ENCODE measurements at places on chromosomes 6 and 20. TPM values are rescaled to one million over a fixed set of nuclear protein-coding genes. Genes with fewer than 3 reads are reported as not detected.

- no peak overlapping the region for H3K27ac ChIP-seq
- H3K36me3 ChIP-seq, result no peaks in the 10 kb centered on the region
- H3K27me3 ChIP-seq, result peaks cover 41% of the 10 kb centered on the region
- DNase-seq, result no peak
- H3K4me3 ChIP-seq, result no peak overlapping the region
- H3K4me1 ChIP-seq, result peaks cover 18% of the 10 kb centered on the region
Measured at GRCh38 chr20:20358801-20359200, 9.1 kb upstream of the INSM1 start.

GRCh38 chr6:145151624-145152023 lies 583.7 kb downstream of the EPM2A start:
- H3K36me3 ChIP-seq, result no peaks in the 10 kb centered on the region
- no peaks in the 10 kb centered on the region for H3K27me3 ChIP-seq
- no peak overlapping the region for H3K27ac ChIP-seq
- H3K4me3 ChIP-seq, result no peak overlapping the region

TDP2 gene
- total RNA-seq, result 22.1 TPM

DNA sequence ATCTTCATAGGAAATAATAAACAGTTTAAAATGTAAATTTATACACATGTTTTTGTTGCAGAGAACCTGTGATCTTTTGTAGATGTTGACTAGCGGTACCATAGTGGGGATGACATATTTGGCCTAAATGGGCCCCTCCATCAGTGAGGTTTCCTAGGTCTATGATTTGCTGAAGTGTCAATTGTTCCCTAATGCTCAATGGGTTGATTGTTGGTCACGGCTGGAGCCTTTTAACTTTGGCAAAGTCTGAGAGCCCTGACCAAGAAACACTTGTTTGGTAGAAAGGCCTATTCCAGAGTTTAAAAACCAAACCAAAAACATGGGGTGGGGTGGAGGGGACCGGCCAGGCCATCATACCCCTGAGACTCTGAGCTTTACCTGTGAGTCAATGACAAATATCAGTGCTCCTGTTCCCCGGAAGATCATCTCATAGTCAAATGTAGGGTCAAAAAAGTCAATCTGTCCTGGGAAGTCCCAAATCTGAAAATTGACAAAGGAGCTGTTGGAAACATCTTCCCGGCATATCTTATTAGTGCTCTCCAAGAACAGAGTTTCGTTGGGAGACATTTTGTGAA lies 25.1 kb downstream of the RRAGD start:
- H3K27ac ChIP-seq, result no peak overlapping the region
- H3K36me3 ChIP-seq, result no peaks in the 10 kb centered on the region
- no peaks in the 10 kb centered on the region for H3K27me3 ChIP-seq
- peaks cover 18% of the 10 kb centered on the region for H3K4me1 ChIP-seq
- H3K4me3 ChIP-seq, result no peak overlapping the region
- DNase-seq, result no peak

DNA sequence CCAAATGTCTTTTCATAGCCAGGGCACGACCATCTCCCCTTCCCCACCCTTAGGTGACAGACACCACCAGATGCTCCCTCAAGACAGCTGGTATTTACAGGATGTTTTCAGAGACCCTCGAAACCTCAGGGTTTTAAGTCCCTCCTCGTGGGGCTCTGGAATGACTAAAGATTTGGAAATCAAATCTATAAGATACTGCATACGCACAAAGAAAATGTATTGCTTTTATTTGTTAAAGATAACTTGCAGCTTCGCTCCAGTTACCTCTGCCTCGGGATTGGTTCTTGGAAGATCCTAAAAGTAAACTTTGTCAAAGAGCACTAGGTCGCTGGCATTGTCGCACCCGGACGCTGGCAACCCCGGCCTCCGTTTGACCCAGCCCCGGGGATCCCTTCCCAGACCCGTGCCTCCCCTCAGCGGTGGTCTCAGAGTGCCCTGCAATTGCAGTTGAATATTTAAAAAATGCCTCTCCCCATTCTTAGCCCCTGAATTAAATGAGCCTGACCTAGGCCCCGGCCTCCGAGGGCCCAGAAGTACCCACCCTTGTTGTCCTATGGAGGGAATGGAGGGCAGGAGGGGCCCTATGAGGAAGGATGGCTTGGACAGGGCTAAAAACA lies 7.1 kb downstream of the PAX1 start:
- H3K27me3 ChIP-seq, result peaks cover 99% of the 10 kb centered on the region
- no peaks in the 10 kb centered on the region for H3K36me3 ChIP-seq
- H3K4me3 ChIP-seq, result no peak overlapping the region
- DNase-seq, result no peak

GRCh38 chr6:10535193-10535592 lies 14.0 kb downstream of the GCNT2 start:
- peak overlapping the region; percentile 1 for H3K27ac ChIP-seq
- H3K27me3 ChIP-seq, result no peaks in the 10 kb centered on the region
- no peaks in the 10 kb centered on the region for H3K36me3 ChIP-seq
- H3K4me1 ChIP-seq, result peaks cover 40% of the 10 kb centered on the region

DNA sequence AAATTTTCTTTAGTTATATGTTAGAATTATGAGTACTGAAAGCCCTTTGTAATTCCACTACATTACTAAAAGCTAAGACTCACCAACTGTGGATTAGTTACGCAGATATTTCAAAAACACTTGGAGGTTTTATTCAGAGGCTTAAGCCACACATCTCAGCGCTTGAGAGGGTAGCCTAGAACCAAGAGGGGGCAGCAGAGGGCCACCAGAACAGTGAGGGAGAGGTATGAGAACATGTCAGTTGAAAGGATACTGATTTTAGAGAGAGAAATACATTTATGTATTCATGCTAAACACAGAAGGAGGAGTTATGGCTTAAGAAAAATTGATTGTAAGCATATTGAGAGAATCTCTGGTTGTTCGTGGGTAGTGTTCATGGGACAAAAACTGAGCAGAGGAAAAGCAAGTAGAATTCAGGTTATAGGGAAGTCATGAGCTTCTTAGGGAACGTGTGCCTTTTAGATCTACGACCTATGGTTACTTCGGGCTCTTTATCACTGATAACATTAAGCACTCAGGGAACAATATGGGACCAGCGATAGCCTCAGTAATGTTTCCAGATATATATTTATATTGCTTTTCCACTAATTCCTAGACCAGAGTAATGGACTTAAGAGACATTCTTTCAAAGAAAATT lies 20.4 kb upstream of the SERINC1 start:
- no peak overlapping the region for H3K27ac ChIP-seq
- peaks cover 2% of the 10 kb centered on the region for H3K4me1 ChIP-seq
- peak; percentile 42 for DNase-seq
- no peaks in the 10 kb centered on the region for H3K27me3 ChIP-seq
- no peaks in the 10 kb centered on the region for H3K36me3 ChIP-seq

- peaks cover 96% of the 10 kb centered on the region for H3K27me3 ChIP-seq
- DNase-seq, result no peak
- H3K27ac ChIP-seq, result peak overlapping the region; percentile 16
- peak overlapping the region; percentile 69 for H3K4me3 ChIP-seq
Measured at GRCh38 chr6:149963212-149963461, 606 bp upstream of the ULBP1 start.

- H3K4me3 ChIP-seq, result no peak overlapping the region
- H3K27ac ChIP-seq, result no peak overlapping the region
- H3K27me3 ChIP-seq, result no peaks in the 10 kb centered on the region
- no peak for DNase-seq
Measured at GRCh38 chr6:154602296-154602695, 91.8 kb upstream of the CNKSR3 start.

CALHM6 gene
- 1.7 TPM for total RNA-seq

MCHR2 gene
- not detected for total RNA-seq

- H3K4me1 ChIP-seq, result peaks cover 45% of the 10 kb centered on the region
- no peak overlapping the region for H3K27ac ChIP-seq
- H3K4me3 ChIP-seq, result no peak overlapping the region
- DNase-seq, result no peak
Measured at GRCh38 chr6:118588626-118589025, 40.5 kb downstream of the PLN start.

SLC25A27 gene
- total RNA-seq, result 18.6 TPM

DNA sequence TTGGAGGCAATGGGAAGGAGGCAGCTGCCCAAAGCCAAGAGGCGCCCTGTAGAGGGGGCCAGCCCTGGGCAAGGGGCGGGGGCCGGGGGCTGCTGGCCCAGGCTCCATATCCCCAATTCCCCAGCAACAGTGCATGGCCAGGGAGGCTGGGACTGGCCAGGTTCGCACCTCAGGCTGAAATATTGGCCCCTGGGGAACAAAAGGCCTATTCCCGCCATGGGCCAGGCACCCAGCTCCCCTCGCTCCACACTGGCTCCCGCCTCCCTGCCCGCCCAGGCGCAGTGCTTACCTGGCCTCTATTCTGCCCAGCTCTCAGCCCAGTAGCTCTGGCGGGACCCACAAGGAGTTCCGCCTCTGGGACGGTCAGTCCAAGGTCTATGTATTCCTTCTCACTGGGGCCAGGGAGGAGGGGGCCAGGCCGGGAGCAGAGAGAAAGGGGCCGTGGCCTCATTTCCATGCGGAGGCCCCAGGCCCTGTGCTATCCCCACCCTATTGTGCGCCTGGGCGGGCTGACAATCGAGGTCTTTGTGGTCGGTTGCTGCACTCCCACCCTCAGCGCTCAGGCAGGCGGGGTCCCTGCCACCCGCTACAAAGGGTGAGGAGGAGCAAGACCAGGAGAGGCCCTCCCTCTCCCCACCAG lies 42.3 kb downstream of the YTHDF1 start:
- H3K36me3 ChIP-seq, result no peaks in the 10 kb centered on the region
- no peak for DNase-seq
- no peak overlapping the region for H3K4me3 ChIP-seq
- H3K27ac ChIP-seq, result no peak overlapping the region

DNA sequence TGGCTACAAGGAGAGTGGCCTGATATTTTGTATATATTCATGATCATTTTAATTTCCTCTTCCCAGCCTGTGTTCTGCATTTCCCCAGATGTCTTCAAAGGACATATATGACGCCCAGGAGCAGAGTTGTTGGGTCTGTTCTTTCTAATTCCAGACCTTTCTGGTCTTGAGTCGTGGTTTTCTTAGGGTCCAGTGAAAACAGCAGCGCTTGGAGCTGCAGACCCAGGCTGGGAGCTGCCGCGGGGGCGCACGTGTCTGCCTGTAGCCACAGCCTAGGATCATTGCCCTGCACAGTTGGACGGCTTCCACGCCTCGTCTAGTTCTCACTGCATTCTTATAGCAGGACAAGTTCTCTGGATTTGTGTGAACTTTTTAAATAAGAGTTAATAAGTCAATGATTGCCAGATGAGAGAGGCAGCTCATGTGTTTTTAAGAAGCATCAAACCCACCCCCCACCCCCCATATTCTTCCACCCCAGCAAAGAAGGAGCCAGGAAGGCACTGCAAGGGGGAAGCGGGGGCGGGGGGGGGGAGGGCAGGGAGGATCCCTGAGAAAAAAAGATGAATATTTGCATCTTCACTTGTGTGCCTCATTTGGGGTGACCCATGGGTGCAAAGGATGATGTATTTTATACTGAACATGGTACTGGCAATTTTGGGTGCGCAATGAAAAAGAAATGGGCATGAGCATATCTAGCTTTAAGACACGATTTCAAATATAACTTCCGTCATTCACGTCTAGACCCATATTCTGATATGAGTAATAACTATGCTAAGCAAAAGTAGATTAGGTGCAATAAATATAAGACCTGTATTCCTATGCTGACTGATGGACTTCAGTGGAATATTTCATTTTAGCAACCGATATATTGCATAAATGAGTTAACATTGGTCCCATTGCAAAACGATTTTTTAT lies 160.0 kb downstream of the TBXT start:
- peaks cover 93% of the 10 kb centered on the region for H3K27me3 ChIP-seq
- H3K36me3 ChIP-seq, result no peaks in the 10 kb centered on the region
- peaks cover 44% of the 10 kb centered on the region for H3K4me1 ChIP-seq

DNA sequence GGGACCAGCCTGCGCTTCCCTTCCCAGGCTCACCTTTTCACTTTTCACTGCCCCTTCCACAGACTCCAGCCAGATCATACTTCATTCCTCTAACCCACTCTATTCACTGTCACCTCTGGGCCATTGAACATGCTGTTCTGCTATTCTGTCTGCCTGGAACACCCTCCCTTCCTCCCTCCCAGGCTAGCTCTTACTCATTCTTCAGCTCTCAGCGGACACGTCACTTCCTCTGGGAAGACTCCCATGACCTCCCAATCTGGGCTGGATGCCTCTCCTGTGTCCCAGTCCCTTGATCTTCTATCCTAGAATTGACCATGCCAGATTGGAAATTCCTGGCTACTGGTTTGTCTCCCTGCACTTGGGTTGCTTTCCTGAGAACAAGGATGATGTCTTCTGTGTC lies 5.0 kb downstream of the SLC12A5 start:
- no peaks in the 10 kb centered on the region for H3K36me3 ChIP-seq
- no peak overlapping the region for H3K27ac ChIP-seq
- H3K4me1 ChIP-seq, result peaks cover 8% of the 10 kb centered on the region

NINL gene
- 1.8 TPM for total RNA-seq

- H3K4me3 ChIP-seq, result no peak overlapping the region
- H3K4me1 ChIP-seq, result peaks cover 36% of the 10 kb centered on the region
- DNase-seq, result no peak
- no peaks in the 10 kb centered on the region for H3K27me3 ChIP-seq
- H3K36me3 ChIP-seq, result no peaks in the 10 kb centered on the region
Measured at GRCh38 chr6:116528133-116528532, 16.7 kb downstream of the CALHM5 start.

KHDC1 gene
- 1.1 TPM for total RNA-seq

DNA sequence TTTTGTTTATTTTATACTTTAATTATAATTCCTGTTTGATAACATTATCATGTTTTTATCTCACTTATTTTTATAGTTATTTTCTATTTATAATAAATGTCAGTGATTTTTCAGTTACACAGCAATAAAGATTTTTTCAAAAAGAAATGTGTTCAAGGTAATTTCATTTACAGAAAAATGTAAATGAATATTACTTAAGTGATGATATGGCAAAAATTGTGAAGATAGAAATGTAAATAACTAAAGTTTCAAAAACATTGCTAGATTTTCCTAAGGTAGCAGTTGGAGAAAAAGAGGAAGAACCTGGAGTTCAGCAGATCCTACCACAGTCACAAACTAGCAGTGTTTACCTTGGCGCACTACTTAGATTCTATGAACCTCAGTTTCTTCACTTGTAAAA lies 202.6 kb downstream of the RFPL4B start:
- no peak for DNase-seq
- no peaks in the 10 kb centered on the region for H3K4me1 ChIP-seq
- no peak overlapping the region for H3K4me3 ChIP-seq
- no peaks in the 10 kb centered on the region for H3K36me3 ChIP-seq

ELOVL4 gene
- 0.19 TPM for total RNA-seq

CYP39A1 gene
- total RNA-seq, result 5.4 TPM

- H3K4me3 ChIP-seq, result no peak overlapping the region
- no peaks in the 10 kb centered on the region for H3K36me3 ChIP-seq
- no peaks in the 10 kb centered on the region for H3K4me1 ChIP-seq
Measured at GRCh38 chr6:117306227-117306790, 41.0 kb downstream of the VGLL2 start.

IL17A gene
- not detected for total RNA-seq
